Stimulated activated CD8-positive, alpha-beta memory T cell treated with anti-CD3 and anti-CD28 coated beads, Interleukin-4, amount 100 ng/mL, for 24 hours (primary cell): ENCODE measurements at places on chromosomes 6 and 20.

DNA sequence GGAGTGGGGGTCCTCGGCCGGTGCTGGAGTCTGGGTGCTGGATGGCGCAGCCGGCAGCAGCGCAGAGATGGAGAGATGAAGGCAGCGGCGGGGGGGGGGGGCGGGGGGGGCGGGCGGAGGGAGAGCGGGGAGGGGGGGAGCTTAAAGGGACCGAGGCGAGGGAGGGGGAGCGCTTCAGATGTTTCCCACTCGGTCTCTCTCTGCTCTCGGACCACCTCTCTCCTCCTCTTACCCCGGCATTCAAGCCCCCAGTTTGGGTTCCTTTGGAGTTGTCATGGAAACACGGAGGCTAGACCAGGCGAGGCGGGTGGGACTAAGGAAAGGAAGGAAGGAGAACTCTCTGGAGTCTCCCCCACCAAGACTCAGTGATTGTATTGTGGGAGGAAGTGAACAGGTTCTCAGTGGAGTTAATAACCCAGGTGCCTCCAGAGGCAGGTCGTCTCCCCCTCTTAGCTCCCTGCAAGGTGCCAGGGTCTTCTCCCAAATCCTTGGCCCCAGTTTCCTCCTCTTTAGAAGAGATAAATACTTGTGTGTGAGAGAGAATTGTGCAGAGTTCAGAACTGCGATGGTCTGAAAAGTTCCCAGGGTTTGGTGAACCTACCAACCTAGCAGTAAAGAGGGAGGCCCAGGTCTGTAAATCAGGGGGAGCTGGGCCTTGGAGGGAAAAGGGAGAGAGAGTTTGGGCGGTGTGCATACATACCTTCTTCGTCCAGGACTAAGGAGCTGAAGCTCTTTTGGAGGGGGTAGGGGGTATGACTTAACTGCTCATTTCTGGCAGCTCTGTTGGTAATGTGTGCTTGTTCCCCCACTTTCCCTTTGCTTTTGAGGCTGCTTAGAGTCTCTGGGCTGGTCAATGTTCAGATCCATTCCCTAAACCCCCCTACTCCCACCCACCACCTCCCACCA, at the start of gene PRRT1:
TSS of gene PRRT1 (minus strand) at position 77 of the 906 bp plus-strand sequence. CDS start 112 bp downstream, outside the sequence.
- no peak for DNase-seq

- DNase-seq, result no peak
Observed at GRCh38 chr6:23608931-23609435, 517.0 kb upstream of the NRSN1 start.

DNA sequence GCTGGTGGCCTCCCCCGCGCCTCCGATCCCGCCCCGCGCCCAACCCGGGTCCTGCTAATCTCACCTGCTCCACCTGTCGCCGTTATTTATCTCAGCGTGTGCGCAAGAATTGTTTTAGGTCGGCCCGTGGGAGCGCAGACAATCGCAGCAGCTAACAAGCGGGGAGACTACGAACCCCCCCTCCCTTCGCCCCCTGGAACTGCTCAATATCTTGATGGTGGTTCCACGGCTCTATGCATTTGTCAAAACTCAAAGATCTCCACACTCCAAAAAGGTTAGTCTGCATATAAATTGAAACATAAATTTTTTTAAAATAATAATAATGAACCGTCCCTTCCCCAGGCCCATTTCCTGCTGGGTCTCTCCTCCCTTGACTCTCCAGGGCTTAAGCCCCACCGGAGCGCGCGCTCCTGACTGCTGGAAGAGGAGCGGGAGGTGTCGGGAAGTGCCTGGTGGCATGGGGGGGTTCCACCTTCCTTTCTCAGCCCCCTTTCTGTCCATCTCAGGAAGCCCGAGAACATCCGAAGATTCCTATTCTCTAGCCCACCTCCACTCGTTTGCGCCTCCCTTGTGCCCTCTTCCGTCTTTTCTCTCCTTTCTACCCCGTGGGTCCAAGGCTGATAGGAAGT, 1.6 kb upstream of the MDGA1 start:
- no peak for DNase-seq

DNA sequence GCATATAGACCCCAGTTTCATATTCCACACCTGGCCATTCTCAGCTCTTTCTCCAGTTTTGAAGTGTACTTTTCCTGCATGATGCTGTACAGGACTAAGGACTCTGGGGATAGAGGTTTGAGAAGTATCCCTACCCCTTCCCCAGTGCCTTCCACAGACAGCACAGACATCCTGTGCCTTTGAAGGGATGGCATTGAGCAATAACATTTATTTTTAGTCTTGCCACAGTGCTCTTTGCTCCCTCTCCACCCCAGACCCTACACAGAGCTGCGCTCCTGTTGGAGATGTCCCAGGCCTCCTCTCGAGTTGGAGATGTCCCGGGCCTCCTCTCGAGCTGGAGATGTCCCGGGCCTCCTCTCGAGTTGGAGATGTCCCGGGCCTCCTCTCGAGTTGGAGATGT, 275.8 kb downstream of the FARS2 start:
- DNase-seq, result no peak

- DNase-seq, result no peak
Observed at GRCh38 chr6:105991561-105992314, 94.4 kb upstream of the PRDM1 start.

DNA sequence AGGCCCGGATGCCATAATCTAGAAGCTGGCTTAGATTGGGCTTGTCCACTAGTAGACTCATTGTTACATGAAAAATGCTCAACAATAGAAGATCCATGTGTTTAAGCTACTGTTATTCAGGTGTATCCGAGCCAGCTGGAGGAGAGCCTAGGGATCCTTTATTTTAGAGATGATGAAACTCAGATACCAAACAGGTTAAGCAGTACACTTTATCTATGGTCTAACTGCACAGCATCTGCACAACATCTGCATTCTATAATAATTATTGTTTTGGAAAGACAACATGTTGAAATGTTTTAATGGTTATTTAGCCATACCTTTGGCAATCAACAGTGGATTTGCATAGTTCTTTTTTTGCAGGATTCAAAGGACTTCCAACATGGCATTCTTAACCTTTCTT, 134.1 kb downstream of the RFPL4B start:
- no peak for DNase-seq

GRCh38 chr20:59365611-59366285, 65.3 kb downstream of the EDN3 start:
- no peak for DNase-seq

- no peak for DNase-seq
Observed at GRCh38 chr6:99668036-99668705, 61.5 kb downstream of the PRDM13 start.

DNA sequence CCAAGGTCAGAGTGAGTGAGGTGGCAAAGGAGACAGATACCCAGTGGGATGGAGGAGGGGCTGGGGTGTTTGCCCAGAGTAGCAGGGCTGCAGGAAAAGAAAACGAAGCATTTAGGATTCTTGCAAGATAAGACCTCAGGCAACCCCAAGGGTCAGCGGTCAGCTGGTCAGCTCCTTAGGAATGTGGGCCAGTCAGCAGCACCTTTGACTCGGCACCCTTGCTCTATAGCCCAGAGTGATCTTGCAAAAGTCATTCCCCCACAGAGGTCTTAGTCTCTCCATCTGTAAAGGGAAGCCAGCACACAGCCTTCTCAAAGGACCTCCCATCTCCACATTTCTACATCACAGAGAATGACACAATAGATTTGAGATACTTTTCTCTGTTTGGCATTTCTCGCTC, 56.7 kb downstream of the VEGFA start:
- DNase-seq, result no peak

- no peak for DNase-seq
Observed at GRCh38 chr6:44064089-44064947, 62.9 kb downstream of the MRPL14 start.

GRCh38 chr6:170096191-170096802, 194.6 kb downstream of the DLL1 start:
- DNase-seq, result no peak

- no peak for DNase-seq
Observed at GRCh38 chr6:132933090-132933489, 118.7 kb downstream of the RPS12 start.

- DNase-seq, result no peak
Observed at GRCh38 chr6:100370265-100370664, 94.5 kb downstream of the SIM1 start.

- no peak for DNase-seq
Observed at GRCh38 chr20:34512955-34513419, 3.2 kb upstream of the DYNLRB1 start.

GRCh38 chr6:88856566-88856965, 106.9 kb downstream of the RNGTT start:
- DNase-seq, result no peak

DNA sequence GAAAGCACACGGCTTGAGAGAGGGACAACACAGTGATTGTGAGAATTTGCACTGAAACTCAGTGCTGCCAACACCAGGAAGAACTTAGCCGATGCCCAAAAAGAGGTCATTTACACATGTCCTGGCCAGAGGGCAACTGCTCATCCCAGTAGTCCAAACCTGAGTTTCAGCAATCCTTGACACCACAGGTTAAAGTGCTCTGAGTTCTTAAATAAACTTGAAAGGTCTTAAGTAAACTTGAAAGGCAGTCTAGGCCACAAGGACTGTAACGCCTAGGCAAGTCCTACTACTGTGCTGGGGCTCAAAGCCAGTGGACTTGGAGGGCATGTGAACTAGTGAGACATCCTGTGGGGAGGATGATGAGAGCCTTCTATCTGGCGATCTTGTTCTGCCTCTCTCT, 14.1 kb downstream of the SNX14 start:
- DNase-seq, result no peak

DNA sequence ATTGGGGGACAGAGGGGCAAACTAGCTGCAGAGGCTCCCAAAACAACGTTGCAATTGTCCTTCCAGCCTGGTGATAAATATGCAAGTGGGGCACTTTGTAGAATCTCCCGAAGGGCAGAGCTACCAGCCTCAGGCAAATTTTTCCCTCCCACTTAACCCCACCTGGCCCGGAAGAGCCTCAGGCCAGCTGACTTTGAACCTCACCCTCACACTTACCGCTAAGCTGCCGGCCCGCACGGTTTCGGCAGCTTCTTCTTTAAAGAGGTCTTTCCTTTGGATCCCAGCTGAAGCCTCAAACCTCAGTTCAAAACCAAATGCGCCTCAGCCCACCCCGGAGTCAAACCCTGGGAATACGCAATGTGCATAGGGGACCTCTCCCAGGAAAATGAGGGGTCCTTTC, 2.5 kb downstream of the OVOL2 start:
- DNase-seq, result no peak
